Activated T-helper 1 cell treated with anti-CD3 and anti-CD28 coated beads, Interleukin-12 subunit alpha, Interleukin-12 subunit beta, Interleukin-2, Interleukin-4 antibody, amounts not matched to agents 30 ng/mL and 10 ng/mL and 1 ng/mL, durations not matched to agents 14 hours and 24 hours and 36 hours (primary cell): ENCODE measurements at places on chromosomes 3 and 15. TPM values are rescaled to one million over a fixed set of nuclear protein-coding genes. Genes with fewer than 3 reads are reported as not detected.
A peak's percentile ranks its signal among the peaks of the same experiment; 100 is the strongest.

ANKDD1A gene
- total RNA-seq, result 0.93 and 1.3 TPM in 2 replicates

TMCO5A gene
- total RNA-seq, result not detected in 2 replicates

ABI3BP gene
- total RNA-seq, result not detected in 2 replicates

- no peak overlapping the region for H3K27ac ChIP-seq
- DNase-seq, result no peak
- peaks cover 4% of the 10 kb centered on the region for H3K4me1 ChIP-seq
- no peak overlapping the region for H3K4me3 ChIP-seq
- H3K36me3 ChIP-seq, result peaks cover 1% of the 10 kb centered on the region
Observed at GRCh38 chr3:123449102-123449996, 459 bp upstream of the ADCY5 start.

- H3K36me3 ChIP-seq, result no peaks in the 10 kb centered on the region
- H3K27me3 ChIP-seq, result no peaks in the 10 kb centered on the region
- no peaks in the 10 kb centered on the region for H3K4me1 ChIP-seq
- H3K4me3 ChIP-seq, result no peak overlapping the region
- H3K27ac ChIP-seq, result no peak overlapping the region
- no peak for DNase-seq
Observed at GRCh38 chr3:62101488-62101887, 271.9 kb downstream of the FEZF2 start.

DNA sequence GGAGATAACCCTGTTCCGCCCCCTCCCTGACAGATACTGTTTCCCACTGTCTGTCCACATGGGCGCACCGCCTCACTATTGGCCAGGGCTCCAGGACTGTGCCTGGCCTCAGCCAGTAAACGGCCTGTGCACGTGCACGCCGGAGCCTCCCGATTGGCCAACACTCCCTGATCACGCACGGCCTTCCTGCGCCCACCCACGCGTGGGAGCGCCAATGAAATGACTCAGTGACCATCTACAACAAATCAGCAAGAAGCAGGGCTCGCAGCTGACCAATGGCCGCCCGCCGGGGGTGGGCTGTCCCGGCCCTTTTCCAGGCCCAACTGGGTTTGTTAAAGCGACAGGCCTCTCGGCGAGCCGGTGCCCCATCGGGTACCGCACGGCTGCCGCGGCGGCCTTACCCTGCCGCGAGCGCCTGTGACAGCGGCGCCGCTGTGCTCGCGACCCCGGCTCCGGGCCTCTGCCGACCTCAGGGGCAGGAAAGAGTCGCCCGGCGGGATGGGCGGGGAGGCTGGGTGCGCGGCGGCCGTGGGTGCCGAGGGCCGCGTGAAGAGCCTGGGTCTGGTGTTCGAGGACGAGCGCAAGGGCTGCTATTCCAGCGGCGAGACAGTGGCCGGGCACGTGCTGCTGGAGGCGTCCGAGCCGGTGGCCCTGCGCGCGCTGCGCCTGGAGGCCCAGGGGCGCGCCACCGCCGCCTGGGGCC is at the start of gene ARRDC4:
Gene ARRDC4, plus strand, starts transcription at position 340 of the 703 bp plus-strand sequence. Its CDS starts 159 bp downstream, at position 499.
- peak within 1 kb of the TSS; percentile 75 for H3K27ac ChIP-seq
- H3K4me1 ChIP-seq, result peaks cover 35% of the 10 kb centered on the region
- H3K4me3 ChIP-seq, result peak within 1 kb of the TSS; percentile 82
- DNase-seq, result peak; percentile 97
- H3K27me3 ChIP-seq, result peaks cover 16% of the 10 kb centered on the region
- H3K36me3 ChIP-seq, result peaks cover 4% of the 10 kb centered on the region

DNA sequence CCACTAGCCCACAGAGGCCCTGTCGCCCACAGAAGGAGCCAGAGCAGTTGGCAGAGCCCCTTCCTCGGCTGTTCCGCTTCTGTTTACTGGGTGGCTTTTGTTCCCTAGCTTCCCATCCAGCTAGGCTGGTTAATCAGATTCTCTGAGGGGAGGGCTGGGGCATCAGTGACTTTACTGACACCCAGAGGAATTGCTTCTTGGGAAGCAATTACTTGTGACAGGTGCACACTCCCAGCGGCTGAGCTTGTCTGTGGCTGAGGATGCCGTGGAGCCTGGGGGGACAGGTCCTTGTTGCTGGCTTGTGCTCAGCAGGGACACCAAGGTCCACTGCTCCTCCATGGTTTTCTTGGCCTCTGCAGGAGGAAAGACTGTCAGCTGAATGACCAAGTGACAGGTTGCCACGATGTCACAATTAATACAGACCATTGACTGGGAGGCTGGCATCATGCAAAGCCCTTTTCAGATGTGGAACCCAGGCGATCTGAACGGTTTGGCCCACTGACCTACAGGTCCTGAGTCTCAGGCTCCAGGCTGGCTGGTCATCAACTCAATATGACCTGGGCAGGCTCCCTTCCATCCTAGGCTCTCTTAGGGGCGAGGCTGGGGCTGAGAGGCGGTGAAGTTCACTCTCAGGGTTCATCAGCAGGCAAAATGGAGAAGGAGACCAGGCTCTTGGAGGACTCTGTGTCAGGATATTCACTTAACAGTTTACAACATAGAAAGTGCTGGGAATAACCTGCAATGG is 31.8 kb upstream of the SFMBT1 start:
- no peak for DNase-seq
- no peak overlapping the region for H3K27ac ChIP-seq
- H3K27me3 ChIP-seq, result no peaks in the 10 kb centered on the region
- peaks cover 3% of the 10 kb centered on the region for H3K36me3 ChIP-seq
- no peak overlapping the region for H3K4me3 ChIP-seq

GRCh38 chr3:34258271-34258998 is 460.0 kb downstream of the PDCD6IP start:
- no peaks in the 10 kb centered on the region for H3K4me1 ChIP-seq
- H3K27ac ChIP-seq, result no peak overlapping the region
- H3K4me3 ChIP-seq, result no peak overlapping the region
- H3K27me3 ChIP-seq, result peaks cover 1% of the 10 kb centered on the region
